ENCODE measurements at places on chromosomes 11 and 22.
A peak's percentile ranks its signal among the peaks of the same experiment; 100 is the strongest.

DNA sequence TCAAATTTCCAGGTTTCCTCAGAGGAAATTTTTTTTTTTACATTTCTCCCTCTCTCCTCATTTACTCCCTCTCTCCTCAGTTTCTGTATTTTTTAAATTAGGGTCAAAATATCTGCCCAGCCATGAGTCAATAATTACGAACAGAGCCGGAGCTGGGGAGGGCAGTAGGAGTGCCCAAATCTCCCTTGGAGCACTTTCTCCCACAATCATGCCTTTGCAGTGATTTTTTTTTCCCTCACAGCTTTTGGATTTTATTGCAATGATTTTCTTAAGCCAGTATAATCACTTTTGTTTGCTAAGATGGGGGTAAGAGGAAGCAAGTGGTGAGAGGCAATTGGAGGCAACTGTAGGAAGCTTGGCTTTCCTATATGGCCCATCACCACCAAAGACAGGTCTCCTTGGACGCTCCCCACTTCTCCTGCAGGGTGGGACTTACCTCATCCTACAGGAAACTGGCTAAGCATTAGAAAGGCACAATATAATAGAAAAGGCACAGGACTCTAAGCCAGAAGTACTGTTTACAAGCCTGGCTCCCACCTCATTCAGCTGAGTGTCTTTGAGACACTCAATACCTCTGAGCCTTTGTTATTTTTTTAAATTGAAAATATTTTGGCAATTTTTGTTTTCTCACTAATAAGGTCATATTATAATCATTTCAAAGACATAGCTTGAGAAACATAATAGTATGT lies 192.6 kb upstream of the PITPNB start:
- no peak for DNase-seq

- DNase-seq = no peak
These were observed 871 bp downstream of the SLC35E4 start for GRCh38 chr22:30636226-30637077.

DNA sequence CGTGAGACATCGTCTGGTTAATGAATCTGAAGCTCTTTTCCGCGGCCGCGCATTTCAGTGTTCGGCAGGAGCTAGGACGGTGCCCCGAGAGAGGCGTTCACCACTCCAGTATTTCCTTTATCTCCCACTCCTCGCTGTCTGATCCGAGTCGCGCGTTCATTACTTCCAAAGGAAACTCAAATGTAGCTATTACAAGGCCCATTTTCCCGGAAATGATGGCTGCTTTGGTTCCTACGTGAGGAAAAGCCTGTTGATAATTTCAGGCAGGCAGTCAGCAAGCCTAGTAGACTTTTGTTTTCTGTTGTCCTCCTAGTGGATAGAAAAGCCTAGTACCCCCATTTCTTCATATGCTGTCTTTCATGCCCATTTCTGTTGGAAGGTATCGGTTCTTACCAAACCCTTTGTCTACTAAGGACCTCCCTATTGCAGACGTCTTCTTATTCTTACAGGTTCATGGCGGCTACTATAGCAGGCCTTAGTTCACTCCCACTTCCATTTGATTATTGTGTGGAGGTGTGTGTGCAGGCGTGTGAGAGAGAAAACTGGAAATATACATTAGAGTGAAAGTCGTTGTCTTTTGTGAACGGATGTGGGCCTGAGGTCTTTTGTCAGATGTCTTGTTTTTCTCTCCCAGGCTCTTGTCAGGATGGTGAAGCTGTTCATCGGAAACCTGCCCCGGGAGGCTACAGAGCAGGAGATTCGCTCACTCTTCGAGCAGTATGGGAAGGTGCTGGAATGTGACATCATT lies 737 bp downstream of the RBM4 start:
- DNase-seq = no peak

DNA sequence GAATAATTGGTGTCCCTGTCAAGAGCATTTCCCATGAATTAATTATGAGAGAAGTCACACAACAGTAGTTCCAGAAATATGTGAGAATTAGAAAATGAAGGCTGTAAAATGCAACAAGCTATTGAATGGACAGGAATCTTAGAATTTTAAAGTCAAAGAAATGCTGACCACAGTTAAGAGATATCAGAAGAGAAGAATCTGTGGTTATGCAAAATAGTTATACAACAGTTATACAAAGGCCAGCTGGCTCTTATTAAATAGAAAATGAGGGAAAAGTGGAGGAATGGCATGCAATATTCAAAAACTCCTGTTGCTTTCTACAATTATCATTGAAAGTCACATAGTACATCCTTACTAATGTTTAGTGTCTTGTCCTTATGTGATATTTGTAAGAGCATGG lies 27.4 kb downstream of the CASP12 start:
- no peak for DNase-seq

- peak; percentile 32 for DNase-seq
These were observed 7.8 kb downstream of the MYEOV start for GRCh38 chr11:69301455-69302401.

- DNase-seq = peak; percentile 43
These were observed 56.9 kb downstream of the PACS1 start for GRCh38 chr11:66126808-66127555.

DNA sequence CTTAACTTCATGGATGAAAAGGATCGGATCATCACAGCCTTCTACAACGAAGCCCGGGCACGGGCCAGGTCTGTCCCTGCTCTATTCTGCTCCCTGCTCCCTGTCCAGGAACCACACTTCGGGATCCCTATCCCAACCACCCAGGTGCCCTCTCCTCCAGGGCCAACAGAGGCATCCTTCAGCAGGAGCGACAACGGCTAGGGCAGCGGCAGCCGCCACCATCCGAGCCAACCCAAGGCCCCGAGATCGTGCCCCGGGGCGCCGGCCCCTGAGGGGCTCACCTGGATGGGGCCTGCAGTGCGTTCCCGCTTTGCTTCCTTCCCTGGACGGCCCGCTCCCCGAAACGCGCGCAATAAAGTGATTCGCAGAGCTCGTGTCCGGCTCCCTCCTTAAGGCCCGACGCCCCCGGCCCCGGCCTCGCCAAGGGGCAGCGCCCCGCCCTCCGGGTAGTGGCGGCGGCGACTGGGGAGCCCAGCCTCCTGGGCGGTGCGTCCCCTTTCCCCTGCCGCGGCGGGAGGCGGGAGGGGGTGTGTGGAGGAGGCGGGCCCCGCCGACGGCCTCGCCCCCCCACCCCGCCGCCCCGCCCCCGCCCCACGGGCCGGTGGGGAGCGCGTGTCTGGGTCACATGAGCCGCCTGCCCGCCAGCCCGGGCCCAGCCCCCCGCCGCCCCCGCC lies at the start of gene VEGFB:
VEGFB (plus strand) TSS at position 672 of the 674 bp plus-strand sequence. CDS start 250 bp downstream, outside the sequence.
- peak; percentile 69 for DNase-seq

DNA sequence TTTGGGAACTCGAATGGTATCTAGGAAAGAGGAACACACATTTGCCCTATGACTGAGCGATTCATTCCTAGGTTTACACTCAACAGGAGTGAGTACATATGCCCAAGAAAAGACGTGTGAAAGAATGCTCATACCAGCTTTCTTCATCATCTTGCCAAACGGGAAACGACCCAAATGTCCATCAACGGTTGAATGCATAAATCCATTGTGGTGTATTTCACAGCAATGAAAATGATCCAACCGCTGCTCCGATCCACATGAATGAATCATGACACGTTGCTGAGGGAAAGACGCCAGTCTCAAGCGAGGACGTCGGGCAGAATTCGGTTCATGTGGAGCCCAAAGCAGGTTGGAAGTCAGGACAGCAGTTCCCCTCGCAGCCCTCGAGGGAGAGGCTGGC lies 71.5 kb downstream of the CYTH4 start:
- DNase-seq = no peak

- no peak for DNase-seq
These were observed 3.1 kb downstream of the APBB1 start for GRCh38 chr11:6415797-6416196.

GRCh38 chr11:85755701-85756100 lies 55.2 kb downstream of the SYTL2 start:
- DNase-seq = no peak

- no peak for DNase-seq
These were observed 38.3 kb upstream of the NFAM1 start for GRCh38 chr22:42470366-42471082.

DNA sequence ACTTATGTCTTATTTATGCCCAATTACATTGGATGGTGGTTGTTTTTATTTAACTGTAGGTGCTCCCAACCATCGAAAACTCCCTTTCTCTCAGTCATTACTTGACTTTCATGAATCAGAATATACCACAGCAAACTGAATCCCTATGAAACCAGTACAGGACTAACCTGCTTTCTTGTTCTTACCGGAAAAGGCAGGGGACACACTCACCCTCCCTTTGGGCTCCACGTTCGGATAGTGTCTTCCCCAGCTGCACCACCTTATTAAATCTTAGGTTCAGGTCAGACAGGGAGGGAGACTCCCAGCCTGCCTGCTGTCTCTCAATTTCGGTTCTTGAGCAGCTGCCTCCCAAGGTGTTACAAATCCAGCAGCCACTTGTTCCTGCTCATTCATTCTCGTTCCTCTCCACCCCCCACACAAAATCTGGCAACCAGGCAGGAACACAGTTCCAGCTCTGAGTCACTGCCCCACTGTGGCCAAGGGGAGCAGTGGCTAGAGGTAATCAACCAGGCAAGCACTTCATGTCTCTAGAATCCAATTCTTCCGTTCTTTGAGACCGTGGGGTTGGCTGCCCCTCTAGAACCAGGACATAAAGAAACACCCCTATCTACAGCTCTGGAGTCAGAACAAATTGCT lies 133.0 kb downstream of the PLEKHA7 start:
- no peak for DNase-seq

DNA sequence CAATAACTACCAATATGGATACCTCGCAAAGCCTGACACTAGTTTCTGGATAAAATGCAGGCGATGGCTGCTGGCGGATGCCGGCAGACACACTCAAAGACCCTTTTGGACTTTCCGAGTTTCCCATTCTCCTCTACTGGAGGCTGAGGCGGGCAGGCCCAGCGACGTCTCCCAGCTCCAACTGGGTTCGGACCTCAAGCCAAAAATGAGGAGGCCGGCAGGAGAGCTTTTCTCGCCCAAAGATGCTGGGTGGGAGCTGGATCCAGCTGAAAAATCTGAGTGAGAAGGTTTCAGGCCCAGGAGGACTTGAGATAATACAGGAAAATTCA lies 428 bp upstream of the FEZ1 start:
- DNase-seq = no peak
